Epithelial cell of alveolus of lung (primary cell): ENCODE measurements at places on chromosomes 3 and 15. TPM values are rescaled to one million over a fixed set of nuclear protein-coding genes. Genes with fewer than 3 reads are reported as not detected.

CPA3 gene
- not detected in 2 replicates for total RNA-seq

NTRK3 gene
- total RNA-seq = 0.26 TPM in 1 of 2 replicates, not detected in the other

TRIM42 gene
- total RNA-seq = not detected in 2 replicates

ACKR2 gene
- total RNA-seq = 0.91 and 1.1 TPM in 2 replicates

CDCP1 gene
- 19.2 and 76.2 TPM in 2 replicates for total RNA-seq

PLCH1 gene
- total RNA-seq = under 0.01 and 0.08 TPM in 2 replicates

ADAMTS17 gene
- total RNA-seq = 0.26 TPM in 1 of 2 replicates, not detected in the other

GP9 gene
- total RNA-seq = not detected in 2 replicates

HTR3E gene
- total RNA-seq = not detected in 2 replicates

SERPINI2 gene
- total RNA-seq = not detected in 2 replicates

ANKUB1 gene
- not detected in 2 replicates for total RNA-seq

CHRFAM7A gene
- 0.56 TPM in 1 of 2 replicates, not detected in the other for total RNA-seq

ZNF502 gene
- 4.5 and 6.5 TPM in 2 replicates for total RNA-seq

DUOX1 gene
- not detected in 2 replicates for total RNA-seq

OR5K2 gene
- total RNA-seq = not detected in 2 replicates

EXOSC7 gene
- total RNA-seq = 30.4 and 35.0 TPM in 2 replicates

SH2D7 gene
- total RNA-seq = not detected in 2 replicates

GPR27 gene
- not detected in 2 replicates for total RNA-seq

SUSD5 gene
- 2.7 and 8.1 TPM in 2 replicates for total RNA-seq

INSYN1 gene
- 0.52 and 2.0 TPM in 2 replicates for total RNA-seq

ACP3 gene
- 2.6 and 3.9 TPM in 2 replicates for total RNA-seq

GXYLT2 gene
- total RNA-seq = 29.0 and 33.0 TPM in 2 replicates

GOLGA6A gene
- total RNA-seq = 6.9 TPM in 1 of 2 replicates, not detected in the other

ATP8B4 gene
- total RNA-seq = 0.39 and 2.2 TPM in 2 replicates

CELSR3 gene
- 2.8 and 5.0 TPM in 2 replicates for total RNA-seq

PPM1L gene
- total RNA-seq = 2.2 and 3.4 TPM in 2 replicates

RPL29 gene
- total RNA-seq = 2,354 and 3,771 TPM in 2 replicates

SENP7 gene
- 4.9 and 7.5 TPM in 2 replicates for total RNA-seq

GALNT15 gene
- total RNA-seq = 1.2 and 16.8 TPM in 2 replicates

SPINK8 gene
- not detected in 2 replicates for total RNA-seq

PRC1 gene
- total RNA-seq = 55.7 and 93.7 TPM in 2 replicates

PIF1 gene
- 4.5 and 6.2 TPM in 2 replicates for total RNA-seq

CRABP1 gene
- not detected in 2 replicates for total RNA-seq

SEMA6D gene
- total RNA-seq = 7.2 and 21.0 TPM in 2 replicates

IGF2BP2 gene
- total RNA-seq = 50.7 and 61.2 TPM in 2 replicates

WDR93 gene
- under 0.01 and 0.16 TPM in 2 replicates for total RNA-seq

STT3B gene
- total RNA-seq = 96.8 and 125 TPM in 2 replicates

CCDC39 gene
- not detected in 2 replicates for total RNA-seq

FANCD2OS gene
- total RNA-seq = not detected in 2 replicates

LRRC15 gene
- total RNA-seq = not detected in 2 replicates

IL5RA gene
- not detected in 2 replicates for total RNA-seq

SLC12A1 gene
- total RNA-seq = 0.13 TPM in 1 of 2 replicates, not detected in the other

DAZL gene
- total RNA-seq = not detected in 2 replicates

CYP1A2 gene
- not detected in 2 replicates for total RNA-seq

SUCNR1 gene
- 0.16 and 0.26 TPM in 2 replicates for total RNA-seq

NR2E3 gene
- not detected in 2 replicates for total RNA-seq

MESP1 gene
- 0.56 TPM in 1 of 2 replicates, not detected in the other for total RNA-seq

TRIM71 gene
- total RNA-seq = under 0.01 TPM in 1 of 2 replicates, not detected in the other

COL8A1 gene
- 40.2 and 160 TPM in 2 replicates for total RNA-seq

ROPN1B gene
- not detected in 2 replicates for total RNA-seq

EAF1 gene
- total RNA-seq = 15.4 and 16.0 TPM in 2 replicates

SI gene
- not detected in 2 replicates for total RNA-seq

CD86 gene
- total RNA-seq = not detected in 2 replicates
